MM.1S (cell line): ENCODE measurements at places on chromosomes 6 and 20.

DNA sequence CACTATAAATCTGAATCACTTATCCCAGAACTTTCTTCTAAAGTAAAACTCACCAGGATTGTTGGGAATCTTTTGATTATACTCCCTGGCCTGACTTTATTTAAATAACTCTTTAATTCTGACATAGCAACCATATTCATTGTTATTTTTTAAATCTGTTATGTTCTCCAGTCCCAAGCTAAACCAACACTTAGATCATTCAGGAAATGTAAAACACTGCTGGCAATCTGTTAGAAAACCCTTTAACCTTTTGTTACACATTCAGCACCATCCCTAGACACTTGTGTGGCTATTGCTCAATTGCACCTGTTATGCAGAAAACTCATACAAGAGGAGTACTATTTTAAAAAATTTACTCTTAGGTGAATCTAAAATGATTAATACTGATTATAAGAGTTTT is 101.8 kb upstream of the NHSL1 start:
- DNase-seq: no peak

- no peak for DNase-seq
Measured at GRCh38 chr20:3896853-3897583, 7.8 kb downstream of the PANK2 start.

DNA sequence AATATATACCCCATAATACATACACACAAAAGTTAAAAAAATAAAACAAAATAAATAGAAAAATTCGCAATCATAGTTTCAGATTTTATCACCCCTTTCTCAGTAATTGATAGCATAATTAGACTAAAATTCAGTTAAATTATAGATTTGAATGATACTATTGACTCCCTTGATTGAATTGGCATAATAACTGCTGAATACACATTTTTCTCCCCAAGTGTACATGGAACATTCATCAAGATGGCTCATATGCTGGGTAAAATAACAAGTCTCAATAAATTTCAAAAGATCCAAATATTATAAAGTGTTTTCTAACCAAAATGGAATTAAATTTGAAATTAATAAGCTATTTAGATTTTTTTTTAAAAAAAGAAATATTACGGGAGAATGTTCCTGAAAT is 616.1 kb downstream of the MAFB start:
- DNase-seq: no peak

DNA sequence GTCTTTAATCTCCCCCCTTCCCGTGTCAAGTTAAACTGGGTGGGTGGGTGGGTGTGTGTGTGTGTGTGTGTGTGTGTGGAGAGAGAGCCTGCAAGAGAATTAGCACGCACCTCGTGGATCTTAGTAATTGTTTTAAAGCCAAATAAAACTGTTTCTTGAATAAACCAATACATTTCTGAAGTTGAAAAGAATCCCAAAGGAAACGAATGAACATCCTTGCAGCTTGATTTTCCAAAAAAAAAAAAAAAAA is 381 bp upstream of the BICRAL start:
- no peak for DNase-seq

DNA sequence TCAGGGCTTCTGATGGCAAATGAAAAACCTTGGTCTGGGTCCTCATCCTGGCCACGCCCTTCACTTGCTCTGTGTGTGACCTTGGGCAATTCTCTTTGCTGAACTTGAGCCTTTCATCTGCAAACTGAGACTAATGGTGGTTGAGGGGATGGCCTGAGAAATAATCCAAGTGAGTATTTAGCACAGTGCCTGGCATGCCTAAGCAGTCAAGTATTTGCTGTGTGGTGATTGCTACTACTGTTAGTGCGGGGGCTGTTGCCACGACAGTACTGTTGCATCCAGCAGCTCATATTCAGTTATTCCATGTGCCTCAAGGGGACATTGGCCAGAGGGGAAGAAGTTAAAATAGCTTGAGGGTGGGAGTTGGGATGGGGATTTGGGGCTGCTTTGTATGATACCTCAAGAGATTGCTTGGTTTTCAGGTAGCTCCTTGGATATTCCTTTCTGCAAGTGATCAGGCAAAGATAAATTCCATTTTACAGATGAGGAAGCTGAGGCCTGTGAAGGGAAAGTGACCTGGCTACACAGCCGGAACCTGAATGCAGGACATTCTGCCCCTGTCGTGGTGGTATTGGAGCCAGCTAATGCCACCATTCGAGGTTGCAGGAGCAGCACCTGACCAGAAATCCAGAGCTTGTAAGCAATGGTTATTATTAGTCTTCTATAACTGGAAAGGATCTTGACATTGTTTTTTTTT is 45.1 kb upstream of the EPB41L1 start:
- no peak for DNase-seq
